Smooth muscle cell of the coronary artery (primary cell): ENCODE measurements at places on chromosomes 3 and 15. TPM values are rescaled to one million over a fixed set of nuclear protein-coding genes. Genes with fewer than 3 reads are reported as not detected.

Gene ARPP19
- 43.6 and 56.2 TPM in 2 replicates for total RNA-seq

Gene TNFSF10
- total RNA-seq = 1.4 and 6.3 TPM in 2 replicates

Gene MCF2L2
- under 0.01 and 0.15 TPM in 2 replicates for total RNA-seq

Gene KIF15
- total RNA-seq = 0.70 and 3.5 TPM in 2 replicates

Gene TRAT1
- not detected in 2 replicates for total RNA-seq

Gene SCN11A
- total RNA-seq = under 0.01 TPM in 1 of 2 replicates, not detected in the other

Gene LRRC3B
- total RNA-seq = not detected in 2 replicates

Gene KNG1
- total RNA-seq = not detected in 2 replicates

Gene SAMMSON
- total RNA-seq = not detected in 2 replicates
